ENCODE measurements at places on chromosomes 7 and 10. TPM values are rescaled to one million over a fixed set of nuclear protein-coding genes. Genes with fewer than 3 reads are reported as not detected.

The ZNF503 gene
- polyA plus RNA-seq: 71.2 TPM

The CPVL gene
- polyA plus RNA-seq: 47.4 TPM

The TMEM176A gene
- polyA plus RNA-seq: 122 TPM

The HELLS gene
- polyA plus RNA-seq: 22.5 TPM

The ZNF727 gene
- 0.16 TPM for polyA plus RNA-seq

The MAP3K8 gene
- polyA plus RNA-seq: 6.7 TPM

The ZNF853 gene
- polyA plus RNA-seq: 20.5 TPM

The SFRP5 gene
- 0.08 TPM for polyA plus RNA-seq

DNA sequence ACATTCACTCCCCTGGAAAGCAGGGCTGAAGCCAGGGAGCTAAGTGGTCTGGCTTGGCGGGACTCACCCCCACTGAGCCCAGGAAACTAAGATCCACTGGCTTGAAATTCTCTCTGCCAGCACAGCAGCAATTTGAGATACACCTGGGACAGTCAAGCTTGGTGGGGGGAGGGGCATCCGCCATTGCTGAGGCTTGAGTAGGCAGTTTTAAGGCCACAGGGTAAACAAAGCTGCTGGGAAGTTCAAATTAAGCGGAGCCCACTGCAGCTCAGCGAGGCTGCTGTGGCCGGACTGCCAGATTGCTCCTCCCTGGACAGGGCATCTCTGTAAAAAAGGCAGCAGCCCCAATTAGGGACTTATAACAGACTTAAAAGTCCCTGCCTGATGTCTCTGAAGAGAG lies 108.2 kb upstream of the FAM13C start:
- no peak for DNase-seq

DNA sequence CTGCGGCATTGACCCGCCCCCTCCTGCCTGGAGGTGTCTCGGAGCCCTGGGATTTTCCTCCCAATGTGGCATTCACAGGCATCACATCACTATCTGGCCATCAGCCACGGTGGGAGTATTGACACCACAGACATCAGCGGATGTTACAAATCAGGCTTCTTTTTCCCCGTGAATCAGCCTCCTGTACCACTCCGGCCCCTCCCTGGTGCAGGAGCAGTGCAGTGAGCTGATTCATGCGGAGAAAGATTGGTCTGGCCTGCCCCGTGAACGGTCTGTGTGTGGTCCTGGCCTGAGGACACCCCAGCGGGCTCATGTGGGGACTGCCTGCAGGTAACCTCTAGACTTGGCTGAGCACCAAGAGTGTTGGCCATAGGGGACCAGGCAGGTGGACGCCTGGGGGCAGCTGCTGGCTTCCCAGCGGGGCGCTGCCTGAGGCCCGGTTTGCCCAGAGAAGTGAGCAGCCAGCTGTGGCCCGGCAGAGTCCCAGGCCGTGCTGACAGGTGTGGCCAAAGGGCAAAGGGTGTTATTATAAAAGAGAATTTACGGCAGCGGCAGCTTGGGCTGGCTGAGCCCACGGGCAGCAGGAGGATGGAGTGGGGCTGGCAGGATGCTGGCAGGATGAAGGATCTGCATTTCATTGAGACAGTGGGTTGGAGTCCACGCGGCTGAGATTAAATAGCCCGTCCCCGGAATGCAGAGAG lies 32.1 kb upstream of the GNA12 start:
- no peak for DNase-seq

GRCh38 chr10:102621443-102622325 lies 22.6 kb upstream of the TRIM8 start:
- DNase-seq: no peak

DNA sequence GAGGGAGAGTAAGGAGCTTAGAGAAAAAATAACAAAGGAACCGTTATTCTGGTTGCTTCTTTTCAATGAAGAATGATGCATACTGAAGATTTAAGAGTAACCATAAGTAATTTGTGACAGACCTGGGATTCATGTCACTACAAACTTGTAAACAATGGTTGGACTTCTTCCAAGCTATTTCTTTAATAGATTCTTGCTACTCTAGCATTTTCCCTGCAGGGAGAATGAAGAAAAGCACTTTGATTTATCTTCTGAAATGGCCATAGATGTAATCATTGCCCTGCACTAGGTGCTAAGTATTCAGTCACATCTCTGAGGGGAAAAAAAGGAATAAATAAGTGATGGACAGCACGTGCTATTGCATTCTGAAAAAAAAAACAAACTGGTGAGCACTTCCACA lies 606.6 kb upstream of the LRRN3 start:
- no peak for DNase-seq

- no peak for DNase-seq
Measured at GRCh38 chr7:137975768-137976167, 26.1 kb downstream of the CREB3L2 start.

GRCh38 chr7:101722247-101722646 lies 93.2 kb upstream of the MYL10 start:
- no peak for DNase-seq

DNA sequence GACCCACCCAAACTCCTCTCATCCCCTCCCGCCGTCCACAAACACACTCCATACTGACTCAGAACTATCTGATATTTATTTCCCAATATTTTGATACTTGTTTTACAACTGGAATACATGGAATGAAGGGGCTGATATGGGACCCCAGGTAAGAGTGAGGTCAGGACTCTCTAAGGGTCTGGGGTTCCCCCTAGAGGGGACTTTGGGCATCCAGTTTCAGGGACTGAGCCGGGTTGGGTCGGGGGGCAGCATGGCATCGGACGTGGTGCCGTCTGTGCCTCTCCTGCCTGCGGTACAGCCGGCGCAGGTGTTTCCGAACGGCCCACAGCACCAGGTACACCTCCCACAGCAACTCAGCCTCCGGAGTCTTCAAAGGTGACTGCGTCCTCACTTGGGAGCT lies 7.5 kb downstream of the SPACDR start:
- no peak for DNase-seq

- DNase-seq: no peak
Measured at GRCh38 chr7:41786404-41786803, 83.5 kb upstream of the INHBA start.

DNA sequence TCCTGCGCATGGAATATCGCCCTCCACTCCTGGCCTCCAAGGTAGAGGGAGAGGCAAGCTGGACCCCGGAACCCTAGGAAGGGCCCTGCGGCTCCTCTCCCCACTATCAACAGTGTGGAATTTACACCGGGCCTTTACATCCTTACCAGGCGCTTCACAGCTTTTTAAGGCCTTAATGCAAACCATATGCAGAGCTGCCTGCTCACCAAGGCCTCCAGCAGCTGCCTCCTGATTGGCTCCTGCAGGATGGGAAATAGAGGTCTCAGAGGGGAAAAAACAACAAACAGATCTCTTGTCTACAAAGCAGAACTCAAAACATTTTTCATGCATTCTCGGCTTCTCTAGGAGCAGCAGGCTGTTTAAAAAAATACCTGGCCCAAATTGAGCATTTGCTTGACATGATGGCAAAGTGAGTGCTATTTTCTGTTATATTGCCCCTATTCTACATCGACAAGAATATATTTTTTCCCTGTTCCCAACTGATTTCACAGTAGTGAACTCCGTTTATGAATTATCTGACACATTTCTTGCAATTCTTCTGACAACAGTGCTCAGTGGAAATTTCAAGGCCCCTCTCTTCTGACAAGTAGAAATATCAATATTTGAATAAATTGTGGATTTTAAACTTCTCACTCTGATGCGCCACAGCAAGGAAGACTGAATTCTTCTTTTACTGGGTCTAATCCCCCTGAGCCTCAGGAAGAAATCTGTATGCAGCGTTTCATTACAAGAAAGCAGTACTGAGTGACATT lies 51.7 kb downstream of the EBF3 start:
- DNase-seq: no peak

DNA sequence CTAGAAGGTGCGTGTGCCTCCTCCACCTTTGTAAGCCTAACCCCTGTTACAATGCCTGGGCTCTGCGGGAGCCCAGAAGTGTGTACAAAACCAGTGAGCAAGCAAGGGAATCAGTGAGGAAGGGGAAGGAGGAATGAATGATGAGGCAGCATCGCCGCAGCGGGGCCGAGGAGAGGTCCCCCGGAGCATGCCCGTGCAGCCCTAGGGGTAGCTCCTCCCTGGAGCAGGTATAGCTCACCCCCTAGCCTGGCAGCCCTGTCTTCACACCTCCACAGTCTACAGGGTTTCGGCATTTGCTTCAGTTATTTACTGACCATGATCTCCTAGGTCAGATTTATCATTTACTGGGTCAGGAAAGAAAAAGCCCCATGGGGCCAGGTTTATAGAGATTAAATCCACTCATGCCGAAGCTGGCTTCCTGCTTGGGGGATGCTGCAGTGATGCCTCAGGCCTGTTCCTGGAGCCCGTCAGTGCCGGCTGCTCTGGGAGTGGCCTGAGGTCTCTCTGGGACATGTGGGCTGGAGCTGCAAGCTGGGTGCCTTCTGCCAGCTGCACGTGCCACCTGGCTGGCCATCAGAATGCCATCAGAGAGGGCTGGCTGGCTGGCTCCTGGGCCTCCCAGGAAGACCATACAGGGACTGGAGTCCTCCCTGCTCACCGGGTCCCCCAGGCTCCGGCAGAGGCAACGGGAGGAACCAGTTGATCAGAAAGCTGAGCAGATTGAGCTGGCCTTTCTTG lies 138.9 kb downstream of the GRK5 start:
- DNase-seq: no peak

GRCh38 chr7:4683884-4684565 lies 1.9 kb downstream of the FOXK1 start:
- DNase-seq: no peak

All from left renal cortex interstitium (tissue), 4 donors.